ENCODE measurements at places on chromosomes 11 and 22.
A peak's percentile ranks its signal among the peaks of the same experiment; 100 is the strongest.

DNA sequence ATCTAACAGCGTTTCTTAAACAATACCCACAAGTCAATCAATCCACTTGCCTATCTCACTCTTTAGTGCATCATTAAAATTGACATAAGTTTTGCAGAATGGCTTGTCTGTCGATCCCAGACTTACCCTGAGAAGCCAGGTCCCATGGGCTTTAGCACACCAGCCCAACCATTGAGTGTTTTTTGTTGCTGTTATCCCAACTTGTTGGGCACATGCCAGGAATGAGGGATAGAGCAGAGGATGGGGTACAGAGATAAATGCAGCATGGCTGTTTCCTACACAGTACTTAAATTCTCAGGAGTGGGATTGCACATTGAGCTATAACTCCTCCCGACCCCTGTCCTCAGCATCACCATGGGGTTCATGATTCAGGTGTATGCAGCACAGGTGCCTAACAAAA lies 64.2 kb upstream of the RASSF10 start:
- no peak for DNase-seq

GRCh38 chr22:17235149-17235655 lies 16.0 kb upstream of the ADA2 start:
- DNase-seq: no peak

- no peak for DNase-seq
Observed at GRCh38 chr22:43476341-43476740, 64.5 kb downstream of the MPPED1 start.

DNA sequence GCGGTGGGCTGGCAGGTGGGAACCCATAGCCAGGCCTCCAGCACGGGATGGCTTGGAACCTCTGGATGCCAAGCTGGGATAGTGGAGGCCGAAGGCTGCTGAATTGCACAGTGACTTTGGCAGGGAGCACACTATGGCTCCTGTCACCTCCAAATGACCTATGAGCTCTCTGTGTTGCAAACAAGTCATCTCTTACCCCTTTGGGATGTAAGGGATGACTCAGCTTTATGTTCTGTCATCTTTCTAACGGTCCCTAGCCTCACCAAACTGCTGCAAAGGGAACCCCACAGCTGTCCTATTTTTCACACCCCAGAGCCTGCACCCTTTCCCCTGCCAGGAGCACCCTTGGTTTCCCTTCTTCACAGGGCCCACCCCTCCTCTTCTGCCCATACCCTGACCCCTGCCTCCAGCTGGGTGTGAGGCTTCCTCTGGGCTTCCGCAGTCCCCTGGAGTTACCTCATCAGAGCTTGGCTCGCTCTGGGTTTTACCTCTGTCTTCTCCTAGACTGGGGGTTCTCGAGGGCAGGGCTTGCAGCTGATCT lies 2.7 kb upstream of the SCUBE1 start:
- no peak for DNase-seq

DNA sequence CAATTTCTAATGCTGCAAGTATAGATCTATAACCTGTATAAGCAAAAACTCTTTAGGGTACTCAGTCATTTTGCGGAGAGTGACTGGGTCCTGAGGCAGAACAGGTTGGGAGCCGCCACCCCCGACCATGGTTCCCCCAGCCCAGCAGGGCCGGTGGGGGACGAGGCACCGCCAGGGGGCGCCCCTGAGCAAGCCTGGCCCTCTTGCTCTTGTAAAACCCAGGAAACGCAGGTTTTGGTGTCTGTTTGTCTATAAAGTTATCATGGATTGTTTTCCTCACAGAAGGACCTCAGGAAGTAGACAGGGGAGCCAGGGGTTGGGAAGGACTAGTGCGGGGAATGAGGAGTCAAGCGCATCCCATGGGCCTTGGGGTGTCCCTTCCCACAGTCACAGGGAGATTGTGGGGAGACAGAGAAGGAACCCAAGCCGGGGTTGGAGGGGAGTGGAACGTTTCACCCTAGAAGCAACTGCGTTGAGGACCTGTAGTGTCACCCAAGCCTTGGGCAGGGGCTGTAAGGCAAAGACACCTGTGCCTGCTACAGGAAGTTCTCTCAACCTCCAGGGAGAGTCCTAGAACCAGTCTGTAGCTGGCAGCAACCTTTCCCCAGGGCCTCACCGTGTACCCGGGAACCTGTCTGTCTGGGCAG lies 26.4 kb downstream of the KCTD17 start:
- DNase-seq: peak; percentile 83

DNA sequence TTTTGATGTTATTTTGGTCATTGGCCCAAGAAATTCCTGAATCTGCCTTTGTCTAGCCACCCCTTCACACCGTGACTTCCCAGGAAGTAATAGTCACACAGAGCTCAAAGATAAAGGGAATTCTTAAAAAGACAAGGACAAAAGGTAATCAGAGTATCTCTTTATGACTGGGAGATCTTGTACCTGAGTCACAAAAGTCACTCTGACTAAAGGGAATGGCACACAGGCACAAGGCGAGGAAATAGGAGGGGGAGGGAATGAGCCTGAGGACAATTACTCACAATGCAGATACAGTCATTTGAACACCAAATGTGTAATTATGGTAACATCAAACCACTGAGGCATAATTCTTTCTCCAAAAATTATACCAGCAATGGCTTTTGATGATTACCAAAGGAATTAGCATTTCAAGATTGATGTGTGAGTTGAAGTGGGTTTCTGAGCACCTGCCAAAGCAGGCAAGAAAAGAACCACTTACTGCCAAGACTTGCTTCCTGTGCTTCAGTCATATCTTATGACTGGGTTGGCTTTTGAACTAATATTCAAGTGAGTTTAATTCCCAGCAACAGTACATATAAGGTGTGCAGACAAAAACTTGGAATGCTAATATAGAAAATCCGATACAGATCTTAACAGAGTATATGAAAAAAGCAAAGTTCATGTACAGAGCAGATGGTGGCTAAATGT lies 856.4 kb downstream of the LRRC4C start:
- no peak for DNase-seq

- DNase-seq: no peak
Observed at GRCh38 chr11:5369789-5370188, 13.8 kb upstream of the OR51M1 start.

DNA sequence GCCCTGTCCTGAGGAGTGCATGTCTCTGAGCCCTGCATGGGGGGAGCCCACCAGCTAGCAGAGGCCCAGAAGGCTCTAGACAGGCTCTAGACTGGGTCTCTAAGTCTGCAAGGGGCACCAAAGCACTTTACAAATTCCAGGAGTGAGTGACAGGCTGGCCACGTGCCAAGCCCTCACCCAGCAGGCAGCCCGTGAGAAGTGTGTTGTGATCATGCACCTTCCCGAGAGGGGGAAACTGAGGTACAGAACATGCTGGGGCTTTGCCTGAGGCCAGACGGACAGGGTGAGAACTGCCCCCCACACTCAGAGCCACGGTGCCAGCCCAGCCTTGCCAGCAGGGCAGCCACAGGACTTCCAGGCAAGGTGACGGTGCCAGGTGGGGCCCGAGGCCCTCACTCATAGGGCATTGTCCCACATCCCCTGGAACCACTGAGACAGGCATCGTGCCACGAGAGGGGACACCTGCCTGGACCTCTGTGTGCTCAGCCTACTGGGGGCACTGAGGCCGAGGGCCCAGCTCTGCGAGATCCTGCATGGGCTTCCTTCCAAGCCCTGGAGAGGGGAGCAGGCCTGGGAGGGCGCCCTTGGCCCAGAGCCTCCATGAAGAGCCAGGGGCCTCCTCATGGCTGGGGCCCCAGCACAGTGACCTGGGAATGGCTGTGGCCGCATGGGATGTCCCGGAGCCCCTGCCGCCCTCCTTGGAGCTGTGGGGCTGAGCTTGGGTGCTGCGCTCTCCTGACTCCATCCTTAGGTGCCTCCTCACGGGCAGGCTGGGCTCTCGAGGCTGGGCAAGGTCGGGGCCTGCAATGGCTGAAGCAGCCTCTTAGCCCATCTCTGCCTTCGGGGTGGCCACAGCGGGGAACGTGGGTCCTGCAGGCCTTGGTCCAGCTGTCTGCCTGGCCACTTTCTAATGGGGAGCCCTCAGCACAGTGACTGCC lies 121.5 kb downstream of the KCNQ1OT1 start:
- DNase-seq: no peak

- no peak for DNase-seq
Observed at GRCh38 chr11:128193615-128194014, 393.7 kb downstream of the ETS1 start.

DNA sequence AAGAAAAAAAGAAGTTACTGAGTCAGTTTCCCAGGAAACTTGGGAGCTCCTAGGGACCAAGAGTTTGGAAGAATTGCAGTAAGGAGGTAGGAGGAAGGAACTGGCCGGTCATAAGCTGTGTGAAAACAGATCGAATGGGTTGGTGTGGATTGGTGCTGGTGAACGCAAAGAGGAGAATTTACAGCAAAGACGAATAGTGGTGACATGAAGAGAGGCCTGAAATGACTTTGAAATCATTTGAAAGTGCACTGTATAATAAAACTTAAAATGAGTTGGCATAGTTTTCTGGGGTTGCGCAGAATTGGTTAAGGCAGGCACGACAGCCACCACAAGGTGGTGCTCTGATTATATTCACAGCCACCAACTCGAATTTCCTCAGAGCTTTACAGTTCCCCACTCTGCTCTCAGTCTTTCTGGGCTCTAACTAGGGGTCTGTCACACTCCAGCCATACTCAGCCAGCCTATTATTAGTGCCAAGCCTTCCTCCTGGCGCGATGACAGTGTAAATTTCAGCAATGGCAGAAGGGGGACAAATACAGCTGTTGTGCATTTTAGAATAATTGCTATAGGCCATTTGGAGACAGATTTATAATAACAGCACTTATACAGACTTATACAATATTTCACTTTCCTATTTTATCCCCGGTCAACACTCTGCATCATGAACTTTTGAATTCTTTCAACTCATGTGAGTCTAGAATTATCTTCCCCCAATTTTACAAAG lies 8.3 kb upstream of the HTR3B start:
- DNase-seq: peak; percentile 38

- DNase-seq: no peak
Observed at GRCh38 chr11:14067686-14068085, 105.2 kb downstream of the SPON1 start.
